Muscle of leg (tissue), 16 donors: ENCODE measurements at places on chromosomes 1 and 21.

DNA sequence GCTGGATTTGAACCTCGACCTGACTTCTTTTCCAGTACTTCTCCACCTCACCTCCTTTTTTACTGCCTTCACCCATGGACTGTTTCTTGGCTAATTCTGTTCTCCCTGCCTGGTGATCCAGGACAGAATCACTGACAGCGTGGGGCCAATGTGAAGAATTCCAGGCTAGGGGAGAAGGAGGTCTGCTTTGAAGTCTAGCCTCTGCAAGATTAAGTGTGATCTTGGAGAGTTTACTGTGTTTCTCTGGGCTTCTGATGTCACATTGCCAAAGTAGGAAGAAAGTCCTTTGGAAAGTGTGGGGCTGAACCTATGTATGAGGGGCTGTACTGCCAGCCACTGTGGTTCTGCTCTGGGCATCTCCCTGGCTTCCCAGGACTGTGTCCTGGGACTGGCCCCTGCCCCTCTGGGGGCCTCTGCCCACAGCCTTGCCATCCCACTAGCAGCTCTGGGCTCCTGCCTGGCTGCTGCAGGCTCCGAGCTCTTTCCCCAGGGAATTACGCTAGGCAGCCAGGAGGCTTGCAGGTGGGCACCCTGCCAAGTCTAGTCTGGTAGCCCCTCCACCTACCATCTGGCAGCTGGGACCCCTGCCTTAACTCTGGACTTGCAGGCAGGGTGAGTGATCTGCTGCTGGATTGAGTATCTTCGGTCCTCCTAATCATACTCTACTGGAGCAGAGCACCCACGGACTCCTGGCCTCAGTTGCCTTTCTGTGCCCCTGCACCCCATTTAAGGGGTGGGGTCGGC, 52.2 kb downstream of the YARS1 start:
- DNase-seq, result no peak

DNA sequence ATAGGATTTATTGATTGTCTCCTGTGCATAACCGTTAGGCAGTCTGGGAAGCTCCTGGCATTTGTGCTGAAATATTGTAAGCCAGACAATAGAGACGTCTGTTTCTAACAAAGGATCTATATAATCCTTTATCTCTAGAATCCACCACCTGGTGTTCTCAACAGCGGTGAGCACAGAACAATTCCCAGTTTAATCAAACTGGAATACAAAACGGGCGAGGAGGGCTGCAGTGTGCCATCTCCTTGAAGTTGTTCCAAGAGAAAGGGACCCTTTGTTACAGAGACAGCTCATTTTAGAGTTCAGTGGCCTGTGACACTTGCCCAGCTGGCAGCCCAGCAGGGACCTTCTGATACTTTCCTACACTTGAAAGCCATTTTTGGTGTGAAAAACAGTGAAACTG, 162.8 kb upstream of the IVNS1ABP start:
- DNase-seq, result no peak

DNA sequence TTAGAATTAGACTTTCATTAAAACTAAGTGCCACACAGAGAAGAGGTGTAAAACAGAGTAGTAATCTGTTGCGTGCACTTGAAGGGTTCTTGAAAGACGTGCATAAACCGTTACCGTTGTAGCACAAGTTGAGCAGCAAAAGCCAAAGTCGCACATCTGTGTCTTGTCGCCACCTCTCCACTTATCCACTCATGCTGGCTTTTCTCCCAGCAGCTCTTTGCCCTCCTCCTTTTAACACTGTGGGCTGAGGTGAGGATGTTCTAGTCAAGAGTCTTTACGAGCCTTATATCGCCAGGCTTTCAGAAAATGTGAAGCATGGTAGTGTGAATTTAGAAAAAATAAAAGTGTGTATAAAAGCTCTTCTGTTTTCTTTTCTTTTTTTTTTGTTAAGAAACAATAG, 48.0 kb downstream of the NR5A2 start:
- DNase-seq, result peak; percentile 22

GRCh38 chr1:25959611-25960010, 38.3 kb downstream of the PAFAH2 start:
- peak; percentile 90 for DNase-seq

- no peak for DNase-seq
Measured at GRCh38 chr1:57084701-57085100, 118.9 kb upstream of the C8B start.

DNA sequence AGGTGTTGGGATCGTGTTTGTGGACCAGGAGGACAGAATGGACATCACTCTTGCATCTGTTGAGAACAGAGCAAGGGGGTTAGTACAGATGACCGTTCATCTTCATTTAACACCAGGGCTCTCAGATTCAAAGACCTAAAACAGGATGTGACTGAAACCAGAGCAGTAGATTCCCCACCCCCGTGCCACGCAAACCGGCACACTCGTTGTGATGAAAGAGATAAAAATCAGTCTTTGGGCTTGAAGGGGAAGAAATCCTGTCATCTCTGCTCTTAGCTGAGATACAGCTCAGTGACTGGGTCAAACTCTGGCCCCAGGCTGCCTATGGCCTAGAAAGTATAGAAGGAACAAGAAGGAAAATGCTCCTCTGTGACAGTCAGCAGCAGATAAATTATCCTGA, 146.2 kb upstream of the KRTAP19-8 start:
- DNase-seq, result no peak

- DNase-seq, result no peak
Measured at GRCh38 chr1:222996310-222996975, 146.6 kb downstream of the TLR5 start.

DNA sequence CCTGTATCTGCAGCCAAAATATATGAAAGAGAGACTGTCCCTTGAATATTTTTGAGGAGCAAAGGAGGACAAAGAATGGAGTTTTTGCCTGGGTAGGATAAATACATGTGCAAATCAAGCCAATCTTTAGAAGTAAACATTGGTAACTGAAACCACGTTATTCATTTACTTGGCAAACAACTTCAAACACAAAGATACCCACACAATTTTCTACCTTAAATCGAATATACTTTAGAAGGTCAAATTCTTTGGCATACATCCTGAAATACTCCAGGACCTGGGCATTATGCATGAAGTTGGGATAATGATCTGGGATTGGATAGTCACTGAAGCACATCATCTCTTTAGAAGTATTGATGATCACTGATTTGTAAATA, 9.6 kb downstream of the FMO5 start:
- no peak for DNase-seq

DNA sequence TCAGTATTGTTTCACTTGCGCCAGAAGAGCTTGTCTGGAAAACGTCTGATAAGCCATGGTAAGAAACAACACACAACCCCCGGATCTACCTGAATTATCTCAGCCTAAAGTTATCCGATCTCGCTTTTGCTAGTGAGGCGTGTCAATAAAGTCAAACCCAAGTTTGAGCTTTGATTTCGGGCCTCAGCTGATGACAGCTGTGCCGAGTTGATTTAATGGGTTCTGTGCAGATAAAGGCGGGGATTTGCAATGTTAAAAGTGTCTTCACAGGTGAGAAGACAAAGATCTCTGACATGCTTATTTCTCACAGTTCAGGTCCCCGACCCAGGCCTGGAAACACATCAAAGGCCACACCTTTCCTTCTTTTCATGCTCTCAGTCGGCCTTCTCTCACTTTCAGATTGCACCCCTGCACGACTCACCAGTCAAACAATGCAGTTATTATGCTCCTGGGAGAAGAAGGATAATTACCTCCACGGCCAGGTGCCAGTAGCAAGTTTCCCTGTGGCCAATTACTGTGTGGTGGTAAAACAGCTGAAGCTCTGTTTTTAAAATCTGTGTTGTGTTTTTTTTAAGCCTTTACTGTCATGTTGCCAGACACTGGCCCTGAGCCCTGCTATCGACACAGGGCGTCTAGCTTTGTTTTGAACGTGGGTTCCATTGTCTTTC, 245.3 kb upstream of the RUNX1 start:
- peak; percentile 20 for DNase-seq

DNA sequence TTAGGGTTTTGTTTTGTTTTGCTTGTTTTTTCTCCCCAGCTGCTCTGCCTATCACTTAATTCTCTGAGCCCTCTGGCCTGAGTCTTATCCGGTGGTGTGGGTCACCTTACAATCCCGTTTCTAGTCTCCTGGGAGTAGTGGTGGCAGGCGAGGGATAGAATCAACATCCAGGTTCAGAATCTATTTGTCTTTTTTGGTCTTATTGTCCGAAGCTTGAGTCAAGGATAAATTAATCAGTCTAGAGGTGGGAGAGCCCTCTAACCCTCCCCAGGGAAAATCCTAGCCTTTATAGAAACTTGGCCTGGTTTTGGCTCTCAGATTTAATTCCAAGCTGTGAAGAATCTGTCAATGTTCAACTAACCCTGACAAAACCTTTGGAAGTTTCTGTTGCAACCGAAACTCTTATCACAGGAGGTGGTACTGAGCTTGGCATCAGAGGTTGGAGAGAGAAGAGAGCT, 246.3 kb downstream of the FGGY start:
- no peak for DNase-seq

DNA sequence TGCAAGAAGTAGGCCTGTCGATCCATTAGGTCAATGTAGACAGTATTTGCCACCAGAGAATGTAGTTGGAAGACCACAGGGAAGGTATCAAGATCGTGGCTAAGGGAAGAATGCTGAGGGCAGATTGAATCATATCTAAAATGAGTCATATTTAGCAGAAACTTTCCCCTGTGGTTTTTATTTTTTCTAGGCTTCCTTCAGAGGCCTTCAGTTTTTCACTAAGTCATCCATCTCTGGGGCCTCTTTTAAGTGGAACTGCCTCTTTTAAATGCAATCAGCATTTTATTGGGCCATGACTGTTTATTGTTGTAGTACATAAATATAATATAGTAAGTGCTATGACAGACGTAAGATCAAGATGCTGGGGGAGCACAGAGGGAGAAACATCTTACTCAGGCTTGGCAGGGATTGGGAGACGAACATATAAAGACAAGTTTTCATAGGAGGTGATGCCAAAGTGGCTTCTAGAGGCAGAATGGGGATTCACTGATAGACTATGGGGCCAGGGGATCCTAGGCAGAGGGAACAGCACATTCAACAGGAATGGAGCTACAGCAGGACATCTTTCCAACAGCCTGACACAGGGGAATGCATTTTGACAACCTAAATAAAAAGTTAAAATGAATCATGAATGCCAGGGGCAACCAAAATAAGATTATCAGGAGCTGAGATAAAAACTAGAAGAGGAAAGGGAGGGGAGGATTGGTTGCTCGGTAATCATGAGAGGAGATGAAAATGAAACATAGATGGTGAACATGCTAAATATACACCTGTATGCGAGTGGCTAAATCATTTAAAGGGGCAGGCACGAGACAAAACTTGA, 20.1 kb downstream of the UBE2U start:
- DNase-seq, result no peak

- DNase-seq, result peak; percentile 98
Measured at GRCh38 chr1:85297855-85298629, 21.6 kb upstream of the BCL10 start.

GRCh38 chr21:19340303-19340702, 936.7 kb upstream of the TMPRSS15 start:
- DNase-seq, result no peak

GRCh38 chr1:11787251-11787803, 18.4 kb downstream of the MTHFR start:
- DNase-seq, result peak; percentile 81

- no peak for DNase-seq
Measured at GRCh38 chr21:22020221-22020620, 1022.0 kb downstream of the NCAM2 start.

- no peak for DNase-seq
Measured at GRCh38 chr21:42455196-42455595, 40.8 kb downstream of the RSPH1 start.

GRCh38 chr1:206930210-206930798, 8.6 kb upstream of the FCMR start:
- peak; percentile 35 for DNase-seq

DNA sequence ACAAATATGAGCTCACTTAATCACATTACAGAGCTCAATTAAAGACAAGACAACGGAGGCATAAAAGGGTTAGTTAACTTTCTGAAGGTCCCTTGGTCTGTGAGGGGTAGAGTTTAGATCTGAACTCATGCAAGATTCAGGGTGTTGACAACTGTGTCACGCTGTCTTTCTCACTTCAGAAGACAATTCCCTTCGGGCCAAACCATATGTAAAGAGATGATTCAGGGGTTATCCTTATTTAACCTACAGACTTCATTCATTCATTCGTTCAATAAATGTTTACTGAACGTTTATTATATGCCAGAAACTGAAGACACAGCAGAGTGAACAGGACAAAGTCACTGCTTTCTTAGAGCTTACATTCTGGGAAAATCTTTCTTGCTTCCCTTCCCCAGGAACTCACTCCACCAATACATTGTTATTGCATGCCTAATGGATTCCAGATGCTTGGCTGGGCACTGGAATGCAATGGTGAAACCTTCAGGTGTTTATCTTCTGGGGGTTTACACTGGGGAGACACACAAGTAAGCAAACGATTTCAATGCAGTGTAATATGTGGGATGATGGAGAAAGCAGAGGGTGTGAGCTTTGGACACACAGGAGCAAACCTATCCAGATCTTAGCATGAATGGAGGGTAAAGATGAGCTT, 6.4 kb downstream of the XCL1 start:
- DNase-seq, result peak; percentile 60

- DNase-seq, result no peak
Measured at GRCh38 chr21:37742532-37742931, 173.7 kb downstream of the KCNJ6 start.

GRCh38 chr1:30704271-30704670, 19.1 kb downstream of the MATN1 start:
- peak; percentile 64 for DNase-seq

- DNase-seq, result peak; percentile 80
Measured at GRCh38 chr21:42593007-42593814, 60.2 kb upstream of the PDE9A start.

DNA sequence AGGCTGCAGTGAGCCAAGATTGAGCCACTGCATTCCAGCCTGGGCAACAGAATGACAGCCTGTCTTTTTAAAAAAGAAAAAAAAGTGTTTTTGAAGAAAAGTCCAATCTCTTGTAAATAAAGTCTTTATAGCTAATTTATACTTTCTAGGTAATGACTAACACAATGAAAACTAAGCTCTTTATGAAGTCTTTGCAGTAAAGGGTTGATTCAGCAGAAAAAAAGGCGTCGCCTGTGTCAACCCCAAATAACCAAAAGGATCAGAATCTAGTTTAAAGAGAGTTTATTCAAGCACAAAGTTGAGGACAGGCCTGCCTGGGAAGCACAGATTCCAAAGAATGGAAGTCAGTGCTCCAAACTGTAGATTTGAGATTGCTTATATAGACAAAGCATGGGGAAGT, 14.3 kb upstream of the PGBD2 start:
- no peak for DNase-seq

GRCh38 chr1:53470584-53470983, 11.4 kb downstream of the DMRTB1 start:
- no peak for DNase-seq

DNA sequence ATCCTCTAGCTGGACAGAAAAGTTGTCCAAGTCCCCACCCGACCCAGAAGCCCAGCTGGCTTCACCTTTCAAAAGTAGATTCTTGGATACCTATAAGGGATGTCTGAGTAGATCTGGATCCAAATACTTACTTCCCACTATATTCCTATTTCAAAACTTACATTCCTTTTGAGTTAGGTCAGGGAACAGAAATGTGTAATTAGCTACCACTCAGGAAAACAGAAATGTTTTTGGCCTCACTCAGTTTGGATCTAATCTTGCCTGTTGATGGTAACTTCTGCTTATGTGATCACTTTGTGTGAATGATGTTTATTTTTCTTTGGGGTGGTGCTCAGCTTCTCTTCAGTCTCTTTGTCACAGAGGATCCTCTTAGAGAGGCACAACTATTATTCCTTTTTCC, 814.4 kb upstream of the RGS18 start:
- peak; percentile 11 for DNase-seq
